ENCODE measurements at places on chromosomes 1 and 21.

GRCh38 chr1:934991-935750 lies 11.4 kb downstream of the SAMD11 start:
- DNase-seq, result no peak

DNA sequence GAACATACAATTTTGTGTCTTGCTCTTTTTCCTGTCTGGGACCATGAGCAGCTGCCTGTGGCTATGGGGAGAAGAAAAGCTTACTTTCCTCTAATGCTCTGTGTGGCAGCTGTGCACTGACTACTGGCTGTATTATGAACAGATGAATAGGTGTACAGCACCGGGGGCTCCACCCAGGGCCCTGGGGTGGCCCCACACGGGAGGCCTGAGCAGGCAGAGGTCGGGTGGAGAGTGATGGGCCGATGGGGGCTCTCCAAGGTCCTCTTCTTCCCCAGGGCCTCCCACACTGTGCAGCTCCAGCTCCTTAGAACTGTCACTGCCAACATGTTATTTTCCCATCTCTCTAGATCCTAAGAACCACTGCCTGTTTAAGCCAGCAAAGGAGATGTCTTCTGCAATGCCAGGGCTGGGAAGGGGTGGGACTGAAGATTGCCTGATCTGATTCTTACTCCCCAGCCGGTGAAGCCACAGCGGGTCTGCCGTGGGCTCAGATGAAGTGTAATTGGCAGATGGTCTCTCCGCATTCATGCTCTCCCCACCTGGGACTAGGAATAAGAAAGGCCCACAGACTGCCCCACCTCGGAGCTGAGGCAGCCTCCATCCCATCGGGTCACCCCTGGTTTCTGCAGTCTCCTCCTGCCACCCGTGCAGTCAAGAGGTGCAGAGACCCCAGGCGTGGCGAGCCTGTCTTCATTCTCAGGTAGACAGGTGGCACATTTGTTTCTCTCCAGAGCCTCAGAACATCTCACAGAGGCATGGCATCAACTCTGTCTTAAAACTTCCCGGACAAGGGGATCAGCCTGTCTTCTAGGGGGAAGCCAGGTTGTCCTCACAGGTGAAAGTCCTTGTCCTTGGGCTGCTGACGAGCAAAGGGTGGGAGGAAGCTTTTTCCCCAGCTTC lies 186.5 kb upstream of the GALNT2 start:
- DNase-seq, result peak; percentile 2

DNA sequence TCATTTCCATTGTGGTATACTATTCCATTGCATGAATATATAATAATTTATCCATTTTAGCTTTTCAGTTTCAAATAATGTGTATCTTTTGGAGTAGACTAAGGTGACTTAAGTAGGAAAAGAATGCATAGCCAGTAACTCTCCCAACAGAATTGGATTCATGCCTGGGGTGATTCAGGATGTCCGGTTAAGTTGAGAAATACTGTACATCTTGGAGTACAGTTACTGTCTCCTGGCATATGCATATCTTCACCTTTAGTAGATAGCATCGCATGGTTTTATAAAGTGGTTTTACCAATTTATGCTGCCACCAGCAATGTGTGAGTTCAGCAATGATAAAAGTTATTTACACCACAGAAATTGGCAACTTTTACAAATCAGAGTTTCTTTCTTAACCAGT lies 18.6 kb upstream of the SLC6A9 start:
- no peak for DNase-seq

- no peak for DNase-seq
Observed at GRCh38 chr1:53559854-53560580, 100.8 kb downstream of the DMRTB1 start.

DNA sequence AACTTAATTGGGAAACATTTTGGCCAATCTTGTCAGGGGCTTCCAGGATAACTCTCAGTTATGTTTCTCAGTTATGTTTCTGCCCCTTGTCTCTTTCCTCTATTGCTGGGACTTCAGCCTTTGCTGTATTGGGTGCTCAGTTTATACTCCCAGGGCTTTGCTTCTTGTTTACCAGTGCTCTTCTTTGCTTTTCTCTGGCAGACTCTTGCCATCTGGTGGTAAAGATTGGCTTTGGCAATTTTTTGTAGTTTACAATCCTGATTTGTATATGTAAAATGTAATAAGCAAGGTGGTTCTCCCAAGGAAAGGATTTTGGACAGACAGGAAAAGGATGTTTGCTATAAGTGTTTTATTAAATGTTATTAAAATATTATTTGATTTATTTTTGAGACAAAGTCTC lies 37.9 kb downstream of the FABP3 start:
- no peak for DNase-seq

GRCh38 chr1:13801232-13801631 lies 101.2 kb downstream of the PRDM2 start:
- no peak for DNase-seq

- no peak for DNase-seq
Observed at GRCh38 chr1:39540504-39541031, 36.0 kb downstream of the PABPC4 start.

- no peak for DNase-seq
Observed at GRCh38 chr1:19033515-19033839, 77.0 kb upstream of the IFFO2 start.

DNA sequence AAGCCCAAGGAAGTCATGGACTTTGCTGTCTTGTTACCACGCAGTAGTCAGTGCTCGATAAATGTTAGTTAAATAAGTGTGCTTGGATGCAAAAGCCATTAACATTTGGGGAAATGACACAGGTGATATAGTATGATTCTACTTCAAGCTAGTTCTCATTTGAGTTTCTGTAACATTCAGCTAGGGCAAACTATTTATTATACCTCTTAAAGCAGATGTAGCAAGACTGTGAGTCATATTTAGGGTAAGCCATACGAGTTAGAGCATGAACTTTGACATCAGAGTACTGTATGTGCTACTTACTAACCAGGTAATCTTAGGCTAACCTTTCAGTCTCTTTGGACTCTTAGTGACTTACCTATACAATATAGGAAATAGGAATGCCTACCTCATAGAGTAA lies 21.0 kb downstream of the CLCA4 start:
- DNase-seq, result no peak

DNA sequence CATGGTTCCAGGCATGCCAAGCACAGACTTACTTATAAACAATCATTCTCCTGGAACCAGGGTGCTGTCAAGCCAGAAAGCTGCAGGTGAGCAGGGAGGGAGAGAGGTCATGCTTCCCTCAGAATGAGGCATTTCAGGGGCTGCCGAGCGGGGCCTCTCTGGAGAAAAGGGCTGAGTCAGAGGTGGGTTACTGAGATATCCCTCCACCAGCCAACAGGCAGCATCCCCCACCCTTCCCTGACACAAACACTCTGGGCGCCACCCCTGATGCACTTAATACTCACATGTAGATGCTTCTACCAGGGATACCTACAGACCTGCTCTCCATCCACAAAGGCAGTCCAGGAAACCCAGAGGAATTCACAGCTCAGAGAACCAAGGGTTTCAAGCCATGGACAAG lies 13.1 kb downstream of the STK40 start:
- no peak for DNase-seq

DNA sequence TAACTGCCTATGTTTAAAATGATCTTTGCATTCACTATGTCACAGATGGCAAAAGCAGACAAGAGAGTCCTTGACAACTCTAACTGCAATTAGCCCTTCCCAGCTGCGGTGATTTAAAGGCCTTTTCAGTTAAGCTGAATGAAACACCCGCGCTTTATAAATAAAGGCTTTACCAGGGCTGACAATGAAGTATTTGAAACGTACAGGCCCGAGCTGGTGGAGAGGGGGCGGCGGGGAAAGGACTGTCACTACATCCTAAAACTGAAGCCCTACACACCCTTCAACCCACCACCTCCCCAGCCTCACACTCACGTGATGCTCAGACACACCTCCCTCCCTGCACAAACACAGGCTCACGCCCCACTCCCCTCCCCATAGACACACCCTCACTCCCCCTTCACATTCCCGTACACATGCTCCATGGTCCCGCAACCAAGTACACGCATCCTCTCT lies 45.5 kb downstream of the GRIK3 start:
- DNase-seq, result no peak

GRCh38 chr1:118944546-118944945 lies 43.6 kb downstream of the TBX15 start:
- DNase-seq, result no peak

DNA sequence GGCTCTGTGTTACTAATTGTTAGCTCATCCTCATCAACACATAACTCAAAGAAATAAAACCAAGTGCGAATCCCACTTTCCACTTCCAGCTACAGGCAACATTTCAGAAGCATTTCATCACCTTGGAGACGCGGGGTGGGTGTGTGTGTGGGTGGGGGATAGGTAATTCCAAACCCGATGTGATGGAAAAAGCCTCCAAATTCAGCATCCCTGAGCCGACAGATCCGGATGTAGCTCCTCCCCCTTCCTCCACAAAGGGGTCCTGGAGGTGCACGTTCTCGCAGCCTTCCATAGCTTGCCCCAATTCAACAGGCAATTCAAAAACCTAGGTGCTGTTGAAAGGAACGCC lies 486 bp downstream of the HSPA13 start:
- no peak for DNase-seq

- DNase-seq, result no peak
Observed at GRCh38 chr21:46442938-46443337, 15.8 kb upstream of the DIP2A start.

DNA sequence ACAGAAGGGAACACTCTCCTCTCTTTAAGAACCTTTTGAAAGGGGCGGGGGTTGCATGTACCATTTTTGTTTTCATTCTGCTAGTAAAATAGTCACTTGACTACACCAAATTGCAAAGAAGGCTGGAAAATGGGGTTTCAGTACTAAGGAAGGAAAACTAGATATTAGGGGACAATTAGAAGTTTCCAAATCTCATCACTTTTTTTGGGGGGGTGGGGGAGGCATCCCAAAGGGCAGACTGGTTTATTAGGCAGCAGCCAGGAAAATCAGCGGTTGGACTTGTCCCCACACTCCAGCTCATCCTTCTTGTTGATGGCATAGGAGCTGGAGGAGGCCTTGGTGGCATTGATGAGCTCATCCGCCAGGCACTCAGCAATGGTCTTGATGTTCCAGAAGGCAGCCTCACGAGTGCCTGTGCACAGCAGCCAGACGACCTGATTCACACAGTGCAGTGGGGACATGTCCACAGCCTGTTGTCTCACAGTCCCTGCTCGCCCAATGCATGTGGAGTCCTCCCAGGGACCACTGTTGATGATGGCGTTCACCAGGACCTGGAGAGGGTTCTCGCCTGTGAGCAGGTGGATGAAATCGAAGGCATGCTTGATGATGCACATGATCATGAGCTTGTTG lies 1.7 kb upstream of the TMEM50B start:
- no peak for DNase-seq

DNA sequence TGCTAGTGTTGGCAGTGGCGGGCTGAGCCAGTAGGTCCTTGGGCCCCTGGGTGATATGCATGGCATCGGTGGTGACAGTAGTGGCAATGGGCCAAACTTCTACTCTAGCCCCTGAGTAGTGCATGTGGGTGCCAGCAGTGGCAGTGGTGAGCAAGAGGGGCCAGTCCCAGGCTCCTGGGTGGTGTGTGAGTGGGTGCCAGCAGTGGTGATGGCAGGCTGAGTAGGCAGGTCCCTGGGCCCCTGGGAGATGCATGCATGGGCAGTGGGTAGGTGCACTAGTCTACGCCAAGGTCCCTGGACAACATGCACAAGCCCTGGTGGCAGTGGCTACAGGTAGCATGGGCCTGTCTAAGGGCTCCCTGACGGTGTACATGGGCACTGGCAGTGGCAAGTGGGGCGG lies 24.6 kb upstream of the TTC22 start:
- DNase-seq, result no peak

DNA sequence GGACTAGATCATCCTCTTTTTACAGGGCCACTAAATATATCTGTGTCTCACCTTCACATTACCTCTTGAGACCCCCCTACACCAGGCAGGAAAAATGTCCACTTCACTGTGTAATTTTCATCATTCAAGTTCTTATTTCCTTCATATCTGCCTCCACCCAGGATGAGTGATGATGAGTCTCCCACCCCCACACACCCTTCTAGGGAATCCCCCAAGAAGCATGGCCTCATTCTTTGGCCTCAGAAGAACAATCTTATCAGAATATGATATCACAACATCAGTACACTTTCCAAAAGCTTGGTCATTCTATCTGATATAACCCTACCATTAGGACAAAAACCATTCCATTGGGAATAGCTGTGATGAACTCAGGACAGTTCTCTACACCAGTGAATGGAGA lies 170.3 kb upstream of the DUSP10 start:
- DNase-seq, result peak; percentile 31

Measured in activated T-cell treated with anti-CD3 and anti-CD28 coated beads, Interleukin-2, amount 50 U/mL, for 48 hours (primary cell).